ENCODE measurements at places on chromosomes 2 and 18. TPM values are rescaled to one million over a fixed set of nuclear protein-coding genes. Genes with fewer than 3 reads are reported as not detected.

EHD3 gene
- total RNA-seq = 3.9 TPM

RAB6C gene
- not detected for total RNA-seq

FSHR gene
- total RNA-seq = not detected

MEP1B gene
- total RNA-seq = not detected

EIF2AK2 gene
- 35.3 TPM for total RNA-seq

ZNF516 gene
- total RNA-seq = 83.3 TPM

CNDP1 gene
- total RNA-seq = not detected

PTPRM gene
- 18.6 TPM for total RNA-seq

THADA gene
- total RNA-seq = 20.5 TPM

DNA sequence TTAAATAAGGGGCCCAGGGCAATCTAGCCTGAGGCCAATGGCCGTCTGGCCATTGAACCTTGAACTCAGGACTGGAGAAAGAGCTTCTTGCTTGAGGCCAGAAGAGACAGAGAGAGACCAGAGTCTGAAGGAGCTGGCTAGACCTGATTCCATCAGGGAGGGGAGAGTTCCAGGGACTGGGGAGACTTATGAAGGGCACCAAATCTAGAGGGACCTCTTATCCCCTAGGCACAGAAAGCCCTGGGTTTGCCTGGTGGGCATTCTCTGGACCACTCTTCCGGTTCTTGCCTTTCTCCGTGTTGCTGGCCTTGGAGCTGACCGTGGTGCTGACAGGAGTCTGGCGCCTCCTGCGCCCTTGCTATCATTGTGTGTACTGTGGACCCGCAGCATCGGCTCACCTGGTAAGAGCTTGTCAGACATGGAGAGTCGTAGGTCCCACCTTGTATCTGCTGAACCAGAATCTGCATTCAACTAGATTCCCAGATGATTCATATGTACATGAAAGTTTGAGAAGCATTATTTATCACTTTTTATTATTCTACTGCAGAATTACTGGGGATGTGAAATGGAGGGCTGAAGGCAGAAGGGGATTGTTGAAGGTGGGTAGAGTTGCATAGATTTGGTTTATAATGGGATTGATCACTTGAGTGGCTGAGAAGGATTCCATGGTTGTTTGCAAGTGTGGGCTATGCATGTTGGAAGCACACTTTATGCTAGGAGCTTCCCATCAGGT, 4.3 kb upstream of the TRPM8 start:
- DNase-seq = peak; percentile 70

DNA sequence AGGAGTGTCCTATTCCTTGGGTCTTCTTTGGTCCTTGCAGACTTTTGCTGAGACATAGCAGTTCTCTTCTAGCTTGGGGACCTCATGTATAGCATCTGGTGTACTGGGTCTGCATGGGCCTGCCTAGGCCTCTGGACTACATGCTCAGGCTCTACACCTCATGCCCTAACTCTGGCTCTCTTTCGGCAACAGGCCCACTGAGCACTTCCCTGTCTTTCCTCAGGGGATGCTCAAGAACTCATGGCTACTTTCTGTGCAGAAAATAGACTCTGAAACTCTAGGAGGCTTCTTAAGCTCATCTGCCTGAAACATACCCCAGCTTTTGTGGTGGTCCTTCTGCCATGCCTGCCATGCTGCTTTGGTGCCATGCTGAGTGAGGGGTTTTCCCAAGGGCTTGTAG, 21.5 kb upstream of the CPS1 start:
- no peak for DNase-seq

DNA sequence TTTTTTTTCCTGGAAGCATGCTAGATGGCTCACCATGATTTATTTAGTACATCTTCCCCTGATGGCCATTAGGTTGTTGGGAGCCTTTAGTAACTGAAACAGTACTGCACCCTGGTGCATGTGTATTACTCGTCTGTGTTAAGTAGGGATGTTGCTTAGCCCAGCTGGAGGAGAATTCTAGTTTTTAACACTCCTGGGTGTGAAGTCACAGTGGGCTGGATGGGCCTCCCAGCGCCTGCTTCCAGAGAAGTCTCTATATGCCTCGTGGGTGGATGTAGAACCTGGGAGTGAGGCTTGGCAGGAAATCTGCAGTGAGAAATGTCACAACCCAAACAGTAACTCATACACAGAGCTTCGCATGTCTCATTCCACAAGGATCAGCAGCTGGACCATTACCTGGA, 28.9 kb upstream of the NT5DC4 start:
- no peak for DNase-seq

- DNase-seq = no peak
Measured at GRCh38 chr2:128788636-128789220, 470.1 kb upstream of the HS6ST1 start.

DNA sequence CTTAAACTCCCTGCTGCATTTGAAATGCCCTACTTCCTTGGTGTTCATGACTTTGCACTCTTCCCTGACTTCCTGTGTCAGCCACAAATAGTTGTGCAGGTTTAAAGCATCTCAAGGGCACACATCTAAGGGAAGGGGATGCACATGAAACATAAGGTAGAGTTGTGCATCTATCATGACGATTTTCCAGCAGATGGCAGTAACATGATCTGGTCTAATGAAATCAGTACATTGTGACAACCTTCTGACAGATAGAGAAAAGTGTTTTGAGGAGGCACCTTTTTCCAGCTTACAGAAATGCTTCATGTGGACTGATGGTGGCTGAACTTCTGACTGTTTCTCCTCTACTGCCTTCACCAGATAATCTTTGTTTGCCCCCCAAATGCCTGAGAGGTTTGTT, 238.9 kb downstream of the XIRP2 start:
- DNase-seq = no peak

GRCh38 chr2:54350426-54350825, 94.4 kb upstream of the TSPYL6 start:
- DNase-seq = no peak

- no peak for DNase-seq
Measured at GRCh38 chr18:67402543-67402942, 114.0 kb downstream of the DSEL start.

DNA sequence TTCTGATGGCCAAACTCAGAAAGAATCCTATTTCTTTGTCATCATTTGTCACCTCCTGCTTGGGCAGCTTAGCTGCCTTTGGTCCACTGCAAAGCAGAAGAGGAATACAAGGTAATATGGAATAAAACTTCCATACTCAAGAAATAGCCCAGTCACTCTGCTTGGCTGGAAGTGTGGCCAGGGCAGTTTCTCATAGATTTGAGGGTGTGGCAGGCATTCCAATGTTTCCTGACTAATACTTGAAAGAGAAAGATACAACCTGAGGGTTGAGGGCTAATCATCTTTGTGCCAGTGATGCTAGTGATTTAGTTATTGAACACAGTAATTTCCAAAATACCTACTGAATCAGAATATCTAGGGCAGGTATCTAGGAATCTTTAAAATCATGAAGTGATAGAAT, 83.1 kb downstream of the FAM161A start:
- no peak for DNase-seq

DNA sequence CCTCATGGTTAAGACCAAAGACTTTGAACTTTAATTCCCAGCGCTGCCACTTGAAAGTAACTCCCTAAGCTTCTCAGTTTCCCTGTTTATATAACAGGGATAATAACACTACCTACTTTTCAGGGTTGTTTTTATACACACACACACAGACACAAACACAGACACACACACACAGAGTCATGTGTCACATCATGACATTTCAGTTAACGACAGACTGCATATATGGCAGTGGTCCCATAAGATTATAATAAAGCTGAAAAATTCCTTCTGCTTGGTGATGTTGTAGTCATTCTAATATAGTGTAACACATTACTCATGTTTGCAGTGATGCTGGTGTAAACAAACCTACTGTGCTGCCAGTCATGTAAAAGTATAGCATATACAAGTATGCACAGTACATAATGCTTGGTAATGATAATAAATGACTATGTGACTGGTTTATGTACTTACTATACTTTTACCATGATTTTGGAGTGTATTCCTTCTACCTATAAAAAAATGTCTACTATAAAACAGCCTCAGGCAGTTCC, 89.2 kb upstream of the ITGA4 start:
- no peak for DNase-seq

GRCh38 chr2:48527226-48527885, 2.6 kb upstream of the STON1 start:
- peak; percentile 51 for DNase-seq

DNA sequence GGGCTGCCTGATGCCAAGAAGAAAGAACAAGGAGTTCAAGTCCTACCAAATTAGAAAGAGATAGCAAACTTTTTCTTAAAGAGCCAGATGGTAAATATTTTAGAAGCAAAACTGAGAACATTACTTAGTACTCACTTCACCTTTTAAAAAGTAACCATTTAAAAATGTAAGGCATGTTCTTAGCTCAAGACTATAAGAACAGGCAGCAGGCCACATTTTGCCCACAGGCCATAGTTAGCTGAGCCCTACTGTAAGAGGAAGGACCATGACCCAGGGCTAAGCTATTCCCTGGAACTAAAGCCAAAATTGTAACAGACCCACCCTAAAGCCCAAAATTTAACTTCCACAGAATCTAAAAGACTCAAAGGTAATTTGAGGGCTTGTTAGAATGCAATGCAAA, 31.3 kb downstream of the USP40 start:
- DNase-seq = no peak

- DNase-seq = no peak
Measured at GRCh38 chr2:26757873-26758789, 6.0 kb upstream of the SLC35F6 start.

DNA sequence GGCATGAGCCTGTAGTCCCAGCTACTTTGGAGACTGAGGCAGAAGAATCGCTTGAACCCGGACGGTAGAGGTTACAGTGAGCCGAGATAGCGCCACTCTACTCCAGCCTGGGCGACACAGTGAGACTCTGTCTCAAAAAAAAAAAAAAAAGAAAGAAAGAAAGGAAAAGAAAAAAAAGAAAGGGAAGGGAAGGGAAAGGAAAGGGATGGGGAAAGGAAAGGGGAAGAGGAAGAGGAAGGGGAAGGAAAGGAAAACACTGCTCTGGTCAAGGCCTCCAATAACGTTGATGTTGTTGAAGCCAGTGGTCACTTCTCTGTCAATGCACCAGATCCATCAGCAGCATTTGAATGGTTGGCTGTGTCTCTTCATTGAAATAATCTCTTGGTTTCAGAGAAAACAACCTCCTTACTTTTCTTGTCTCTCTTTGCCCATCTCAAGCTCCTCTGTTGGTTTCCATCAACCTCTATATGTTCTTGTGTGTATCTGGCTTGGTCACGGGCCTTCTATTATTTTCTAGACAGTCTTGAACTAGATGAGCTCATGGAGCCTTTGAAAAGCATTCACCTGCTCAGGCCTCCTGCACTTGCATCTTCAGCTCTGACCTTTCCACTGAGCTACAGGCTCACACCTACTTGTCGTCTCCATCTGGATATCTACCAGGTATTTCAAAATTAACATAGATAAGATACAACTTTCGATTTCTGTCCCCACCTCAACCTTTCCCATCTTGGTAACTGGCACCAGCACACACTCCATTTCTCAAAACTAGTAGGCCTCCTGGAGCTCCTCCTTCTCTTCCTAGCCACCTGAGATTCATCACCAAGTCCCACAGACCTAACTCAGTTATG, 69.4 kb upstream of the LAPTM4A start:
- no peak for DNase-seq

- peak; percentile 65 for DNase-seq
Measured at GRCh38 chr18:2547477-2548087, 23.7 kb downstream of the METTL4 start.

DNA sequence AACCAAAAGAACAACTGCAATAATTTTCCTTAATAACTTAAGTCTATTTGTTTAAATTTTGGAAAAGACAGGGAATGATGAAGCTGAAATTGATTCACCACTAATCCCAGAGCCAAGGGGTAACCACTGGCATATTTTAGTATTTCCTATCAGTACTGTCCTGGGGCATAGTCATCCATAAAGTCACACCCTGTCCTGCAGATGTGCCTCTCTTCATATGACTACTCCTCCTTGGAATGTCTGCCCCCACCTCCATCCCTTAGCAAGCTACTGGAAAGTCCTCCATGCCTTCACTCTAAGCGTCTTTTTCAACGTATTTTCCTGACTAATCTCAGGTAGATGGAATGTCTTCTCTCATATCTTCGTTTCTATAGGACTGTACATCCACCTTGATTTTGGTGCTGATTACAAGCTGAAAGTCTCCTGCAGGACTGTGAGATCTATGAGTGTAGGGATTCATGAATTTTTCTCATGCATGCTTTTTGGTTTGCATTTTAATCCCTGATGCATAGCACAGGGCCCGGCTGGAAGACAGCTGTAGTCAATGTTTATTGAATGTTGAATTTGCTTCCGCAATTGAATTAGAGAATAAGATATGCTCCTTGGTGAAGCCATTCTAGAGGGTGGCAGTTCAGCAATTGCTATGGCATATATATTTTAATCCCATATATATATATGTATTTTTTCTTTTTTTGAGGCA, 85.6 kb downstream of the MOGAT1 start:
- no peak for DNase-seq

GRCh38 chr2:233179848-233180366, 71.6 kb upstream of the ATG16L1 start:
- no peak for DNase-seq

DNA sequence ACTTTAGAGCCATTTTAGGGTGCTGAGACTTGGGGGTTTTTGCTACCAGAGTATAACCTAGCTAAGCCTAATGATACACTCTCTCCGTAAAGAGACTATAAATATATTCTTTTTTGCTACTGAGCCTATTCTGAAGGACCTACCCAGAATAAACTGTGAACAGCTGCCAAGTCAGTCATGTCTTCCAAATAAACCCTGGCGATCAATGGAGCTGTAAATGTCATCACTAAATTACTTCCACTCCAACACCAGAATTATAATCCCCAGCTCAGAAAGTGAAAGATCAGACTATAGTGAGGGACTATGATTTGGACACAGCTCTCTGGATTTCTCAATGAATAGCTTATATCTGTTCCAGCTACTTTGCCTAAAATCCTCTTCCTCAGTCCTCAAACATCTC, 178.9 kb downstream of the METTL4 start:
- DNase-seq = no peak

DNA sequence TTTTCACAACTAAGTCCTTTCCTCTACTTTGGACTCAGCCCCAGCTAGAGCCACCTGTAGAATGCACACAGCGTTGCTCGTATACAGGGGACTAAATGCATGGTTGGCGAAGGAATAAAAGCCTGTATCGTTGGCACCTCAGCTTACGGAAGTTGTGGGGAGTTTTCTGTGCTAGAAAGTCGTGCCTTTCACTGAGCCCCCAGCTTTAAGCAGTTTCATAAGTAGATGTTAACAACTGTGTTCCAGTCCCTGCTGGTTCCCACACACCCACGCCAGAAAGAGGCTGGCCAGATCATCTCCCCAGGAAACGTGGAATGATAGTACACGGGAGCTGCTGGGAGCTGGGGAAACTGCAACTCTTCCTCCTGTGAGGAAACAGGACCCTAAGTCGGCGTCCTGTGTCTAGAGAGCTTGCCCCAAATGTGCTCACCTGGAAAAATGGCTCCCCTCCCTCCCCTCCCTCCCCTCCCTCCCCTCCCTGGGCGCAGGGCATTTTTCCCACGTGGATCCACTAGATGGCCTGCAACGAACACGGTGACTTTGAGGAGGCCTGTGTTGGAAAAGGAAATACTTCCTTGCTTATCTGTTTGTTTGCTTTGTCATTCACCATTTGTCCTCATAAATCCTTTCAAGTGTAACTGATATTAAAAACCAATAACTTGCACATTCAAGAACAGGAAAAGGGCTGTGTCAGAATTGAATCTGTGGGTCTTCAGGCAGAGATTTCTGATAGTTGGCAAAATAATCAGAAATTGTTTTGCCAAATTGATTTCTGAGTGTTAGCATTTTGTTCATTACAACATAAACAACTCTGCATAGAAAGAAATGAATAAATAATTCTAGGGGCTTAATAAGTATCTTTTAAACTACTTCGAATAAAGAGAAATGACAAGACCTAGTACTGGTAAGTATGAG, 43.9 kb upstream of the RFX8 start:
- peak; percentile 61 for DNase-seq

GRCh38 chr2:230919240-230919639, 5.8 kb downstream of the GPR55 start:
- DNase-seq = no peak

All from neural progenitor cell (in vitro differentiated cells).